Adrenal gland (tissue), 19 donors: ENCODE measurements at places on chromosomes 16 and 17. TPM values are rescaled to one million over a fixed set of nuclear protein-coding genes. Genes with fewer than 3 reads are reported as not detected.

DNA sequence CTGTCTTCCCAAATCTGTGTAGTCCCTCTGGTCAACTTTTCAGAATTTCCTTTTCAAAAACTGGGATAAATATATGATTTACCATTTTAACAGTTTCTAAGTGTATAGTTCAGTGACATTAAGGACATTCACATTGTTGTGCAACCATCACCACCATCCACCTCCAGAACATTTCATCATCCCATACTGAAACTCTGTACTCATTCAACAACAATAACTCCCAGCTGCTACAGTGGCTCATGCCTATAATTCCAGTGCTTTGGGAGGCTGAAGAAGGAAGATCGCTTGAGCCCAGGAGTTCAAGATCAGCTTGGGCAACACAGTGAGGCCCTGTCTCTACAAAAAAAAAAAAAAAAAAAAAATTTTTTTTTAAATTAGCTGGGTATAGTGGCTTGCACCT, 131.0 kb downstream of the AATF start:
- no peak for DNase-seq

GRCh38 chr16:78094998-78095397, 4.5 kb upstream of the WWOX start:
- DNase-seq: no peak

- DNase-seq: no peak
Observed at GRCh38 chr16:16163571-16163970, 59.7 kb downstream of the ABCC6 start.

The MYO15B gene
- total RNA-seq: 41.4 TPM

DNA sequence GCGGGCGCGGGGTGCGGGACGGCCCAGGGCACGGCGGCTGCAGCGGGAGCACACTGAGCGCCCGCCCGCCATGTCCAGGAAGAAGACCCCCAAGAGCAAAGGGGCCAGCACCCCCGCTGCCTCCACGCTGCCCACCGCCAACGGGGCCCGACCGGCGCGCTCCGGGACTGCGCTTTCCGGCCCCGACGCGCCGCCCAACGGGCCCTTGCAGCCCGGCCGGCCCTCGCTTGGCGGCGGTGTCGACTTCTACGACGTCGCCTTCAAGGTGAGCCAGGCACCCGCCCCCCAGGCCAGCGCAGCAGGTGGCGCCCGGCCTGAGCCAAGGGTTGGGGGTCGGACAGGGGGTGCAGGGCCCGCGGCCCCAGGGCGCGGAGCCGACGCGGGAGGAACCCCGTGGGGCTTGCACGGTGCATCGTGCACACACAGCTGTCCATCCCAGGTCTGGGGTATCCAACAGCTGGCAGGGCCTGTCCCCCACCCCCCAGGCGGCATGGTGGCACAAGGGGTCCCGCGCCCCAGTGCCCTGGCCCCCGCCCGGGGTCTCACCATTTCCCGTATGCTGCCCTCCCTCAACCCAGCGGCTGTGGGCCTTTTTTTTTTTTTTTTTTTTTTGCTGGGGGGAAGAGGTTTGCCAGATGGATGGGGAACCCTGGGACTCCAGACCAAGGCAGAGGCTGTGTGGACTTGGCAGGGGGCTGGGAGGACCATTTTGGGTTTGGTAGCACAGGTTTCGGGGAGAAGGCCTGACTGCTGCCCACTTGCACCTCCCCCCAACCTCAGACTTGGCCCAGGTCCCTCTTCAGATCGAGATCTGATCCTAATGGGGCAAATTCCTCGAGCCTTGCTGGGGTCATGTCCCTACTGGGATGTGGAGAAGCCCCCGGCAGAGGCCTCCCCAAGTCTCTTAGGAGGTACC, 547 bp downstream of the RAB26 start:
- DNase-seq: no peak

The CEP295NL gene
- total RNA-seq: 2.0 TPM

The FAM20A gene
- total RNA-seq: 5.8 TPM
